ENCODE measurements at places on chromosomes 4 and X.

DNA sequence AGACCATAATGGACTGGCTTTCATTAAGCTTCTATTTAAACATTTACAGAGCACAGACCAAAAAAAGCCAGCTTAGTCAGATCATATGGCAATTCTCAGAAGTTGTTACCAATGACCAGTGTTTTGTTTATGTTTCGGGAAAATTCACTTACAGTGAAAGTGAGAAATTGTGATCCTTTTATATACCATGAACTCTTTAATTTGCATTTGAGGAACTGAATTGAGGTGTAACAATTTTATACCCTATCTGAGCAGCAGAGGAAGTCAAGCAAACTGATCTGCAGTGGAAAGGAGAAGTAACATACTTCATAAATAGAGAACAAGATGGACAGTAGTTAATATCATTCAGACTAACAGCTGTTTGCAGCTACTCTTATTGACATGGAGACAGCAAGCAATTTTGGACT, 97.1 kb downstream of the TMA16 start:
- no peak for DNase-seq

- DNase-seq = no peak
Measured at GRCh38 chr4:145944886-145945285, 6.3 kb upstream of the ZNF827 start.

- DNase-seq = no peak
Measured at GRCh38 chr4:188661502-188661901, 522.3 kb downstream of the TRIML1 start.

GRCh38 chr4:185744488-185744862, 67.5 kb downstream of the SORBS2 start:
- no peak for DNase-seq

- DNase-seq = no peak
Measured at GRCh38 chr4:134365852-134366251, 164.3 kb upstream of the PABPC4L start.

GRCh38 chr4:101184668-101185067, 162.7 kb downstream of the PPP3CA start:
- no peak for DNase-seq

- DNase-seq = no peak
Measured at GRCh38 chr4:107318078-107318477, 282.0 kb upstream of the DKK2 start.

DNA sequence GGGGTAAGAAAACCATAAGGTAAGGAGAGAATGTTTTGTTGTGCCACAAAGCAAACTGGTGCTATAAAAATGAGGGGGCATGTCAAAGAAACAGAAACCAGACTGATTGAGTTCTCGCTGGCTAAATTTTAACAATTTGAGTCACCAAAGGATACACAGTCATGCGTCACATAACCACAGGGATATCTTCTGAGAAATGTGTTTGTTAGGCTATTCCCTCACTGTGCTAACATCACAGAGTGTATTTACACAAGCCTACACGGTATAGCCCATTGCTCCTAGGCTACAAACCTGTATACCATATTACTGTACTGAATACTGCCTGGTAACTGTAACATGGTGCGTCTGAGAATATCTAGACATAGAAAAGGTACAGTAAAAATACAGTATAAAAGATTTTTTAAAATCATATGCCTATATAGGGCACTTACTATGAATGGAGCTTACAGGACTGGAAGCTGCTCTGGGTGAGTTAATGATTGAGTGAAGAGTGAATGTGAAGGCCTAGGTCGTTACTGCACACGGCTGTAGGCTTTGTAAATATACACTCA, 50.1 kb downstream of the FBXW7 start:
- no peak for DNase-seq

GRCh38 chr4:151624626-151625565, 135.9 kb downstream of the GATB start:
- no peak for DNase-seq

GRCh38 chrX:153537526-153538295, 20.3 kb downstream of the ATP2B3 start:
- no peak for DNase-seq

DNA sequence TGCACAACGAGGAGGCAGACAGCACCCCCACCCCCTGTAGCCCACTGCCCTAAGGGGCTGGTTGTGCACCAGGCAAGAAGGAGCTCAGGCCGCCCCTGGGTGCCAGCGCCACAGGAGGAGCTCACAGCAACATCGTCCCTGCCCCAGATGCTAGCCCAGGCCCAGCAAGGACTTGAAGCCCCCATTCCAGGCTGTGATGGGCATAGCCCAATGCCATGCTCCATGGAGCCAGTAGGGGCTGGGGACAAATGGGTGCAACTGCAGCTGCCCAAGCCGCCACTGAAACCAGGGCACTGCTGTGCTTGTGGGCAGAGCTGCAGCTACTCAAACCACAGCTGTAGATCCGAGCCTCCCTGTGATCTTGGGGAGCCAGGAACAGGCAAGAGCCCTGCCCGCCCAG, 241.3 kb upstream of the GIMD1 start:
- DNase-seq = no peak

DNA sequence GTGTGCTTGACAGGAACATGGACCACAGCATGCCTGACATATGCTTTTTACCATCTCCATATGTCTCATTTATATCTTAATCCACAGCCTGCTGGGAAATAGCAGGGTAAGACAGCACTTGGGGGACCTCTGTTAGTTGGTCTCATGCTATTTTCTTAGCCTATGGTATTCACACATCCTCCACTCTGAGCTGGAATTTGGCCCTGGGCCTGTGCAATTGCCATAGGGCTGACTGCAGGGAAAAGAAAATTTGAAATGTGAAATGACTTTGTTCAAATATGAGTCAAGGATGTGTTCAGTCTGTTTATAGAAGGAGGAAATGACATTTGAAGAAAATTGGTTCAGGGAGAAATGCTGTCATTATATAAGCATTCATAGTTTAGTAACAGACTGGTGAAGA, 9.6 kb upstream of the MAP7D3 start:
- no peak for DNase-seq
